ENCODE measurements at places on chromosomes 6 and 20.

- DNase-seq = no peak
Measured at GRCh38 chr6:73104921-73105320, 120.4 kb downstream of the KHDC1L start.

DNA sequence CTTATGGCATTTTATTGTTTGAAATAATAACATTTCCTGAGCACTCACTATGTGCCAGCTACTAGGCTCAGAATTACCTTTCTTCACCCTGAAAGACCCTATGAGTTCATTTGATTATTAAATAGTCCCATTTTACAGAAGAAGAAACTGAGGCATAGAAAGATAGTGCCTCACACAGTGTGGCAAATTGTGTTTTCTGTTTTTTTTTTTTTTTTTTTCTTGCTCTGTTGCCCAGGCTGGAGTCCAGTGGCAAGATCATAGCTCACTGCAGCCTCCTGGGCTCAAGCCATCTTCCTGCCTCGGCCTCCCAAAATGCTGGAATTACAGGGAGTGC, 59.7 kb upstream of the PTPN1 start:
- DNase-seq = no peak

- DNase-seq = no peak
Measured at GRCh38 chr6:30319146-30319835, 7.4 kb upstream of the TRIM39 start.

DNA sequence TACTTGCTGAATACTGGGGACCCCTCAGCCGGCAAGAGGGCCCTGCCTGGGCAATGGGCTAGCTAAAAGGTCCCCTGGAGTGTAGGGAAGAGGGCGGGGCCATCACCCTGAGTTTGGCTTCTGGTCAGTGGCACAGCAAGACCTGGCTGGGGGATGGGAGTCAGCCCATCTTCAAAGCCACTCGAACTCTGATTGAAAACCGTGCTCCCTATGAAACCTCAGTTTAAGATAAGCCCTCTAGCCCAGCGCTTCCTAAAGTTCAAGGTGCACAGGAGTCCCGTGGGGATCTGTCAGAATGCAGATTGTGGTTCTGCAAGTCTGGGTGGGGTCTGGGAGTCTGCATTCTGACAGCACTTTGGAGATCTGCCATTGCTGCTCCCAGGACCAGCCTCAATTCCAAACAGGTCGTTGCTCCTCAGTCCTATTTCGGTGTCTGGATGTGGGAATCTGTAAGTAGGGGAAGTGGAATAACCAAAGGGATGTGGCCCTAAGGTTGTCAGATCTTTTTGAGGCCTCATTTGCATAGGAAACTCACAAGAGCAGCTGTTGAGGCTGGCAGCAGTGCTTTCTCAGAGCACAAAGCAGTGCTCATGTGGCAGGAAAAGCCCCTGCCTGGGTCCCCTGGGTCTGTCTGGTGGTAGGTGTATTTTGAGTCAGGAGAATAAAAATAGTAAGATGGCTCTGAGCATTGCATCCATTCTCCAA, 85.3 kb upstream of the SCP2D1 start:
- DNase-seq = no peak

GRCh38 chr20:63167026-63167917, 48.7 kb downstream of the YTHDF1 start:
- no peak for DNase-seq

DNA sequence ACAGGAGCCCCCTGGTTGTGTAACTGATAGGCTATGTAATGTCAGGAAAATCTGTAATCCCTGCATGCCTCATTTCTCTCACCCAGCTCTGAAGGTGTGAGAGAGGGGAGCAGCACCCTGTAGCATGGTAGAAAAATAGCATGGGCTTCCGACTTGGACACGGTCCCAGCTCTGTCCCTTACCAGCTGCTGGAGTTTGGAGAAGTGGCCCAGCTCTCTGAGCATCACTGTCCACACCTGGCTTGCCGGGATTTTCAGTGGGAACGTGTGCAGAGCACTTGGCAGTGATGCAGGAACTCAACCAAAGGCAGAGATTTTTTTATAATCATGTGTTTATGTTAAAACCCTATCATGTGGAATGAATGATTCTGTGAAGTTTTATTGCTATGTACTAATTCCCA, 34.6 kb downstream of the STK35 start:
- no peak for DNase-seq
